ENCODE measurements at places on chromosomes 2 and 18.

- peak; percentile 82 for DNase-seq
Measured at GRCh38 chr2:39568561-39569006, 97.1 kb upstream of the TMEM178A start.

GRCh38 chr2:118425191-118425590, 336.9 kb downstream of the INSIG2 start:
- no peak for DNase-seq

- no peak for DNase-seq
Measured at GRCh38 chr2:66948234-66948633, 448.9 kb upstream of the ETAA1 start.

DNA sequence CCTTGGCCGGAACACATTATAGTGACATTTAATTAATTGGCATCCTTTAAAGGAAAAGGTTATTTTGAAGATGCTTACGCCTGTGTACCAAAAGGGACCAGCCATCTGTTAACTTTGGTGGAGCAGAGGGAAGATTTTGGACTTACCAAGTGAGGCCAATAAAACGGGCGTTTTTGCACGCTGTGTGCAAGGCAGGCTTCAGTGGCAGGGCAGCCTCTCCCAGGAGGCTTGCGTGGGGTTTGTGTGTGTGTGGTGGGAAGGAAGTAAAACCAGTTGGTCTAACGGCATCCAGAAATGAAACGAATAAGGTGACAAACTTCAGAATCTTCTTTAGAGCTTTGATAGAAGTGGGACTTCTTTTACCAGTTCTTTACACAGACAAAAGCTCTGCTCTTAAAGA, 191.7 kb downstream of the PRKCE start:
- no peak for DNase-seq

DNA sequence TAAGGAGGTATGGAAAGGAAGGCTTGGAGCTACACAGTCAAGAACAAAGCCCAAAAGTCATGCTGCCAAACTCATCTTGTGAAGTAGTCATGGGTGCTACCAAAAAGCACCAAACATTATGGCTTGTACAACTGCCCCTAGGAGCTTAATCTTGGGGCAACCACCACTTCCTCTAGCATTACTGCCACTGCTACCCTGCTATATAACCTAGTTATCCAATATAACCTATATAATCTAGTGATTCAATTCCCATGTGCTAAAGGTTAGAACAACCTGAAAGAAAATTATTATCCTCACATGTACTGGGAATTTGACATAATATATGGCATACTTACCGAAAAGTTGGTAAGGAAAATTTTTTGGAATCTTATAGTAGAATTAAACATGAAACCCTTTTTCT, 102.6 kb upstream of the RBBP8 start:
- DNase-seq, result no peak

GRCh38 chr2:37366773-37367172, 22.3 kb downstream of the QPCT start:
- DNase-seq, result no peak

DNA sequence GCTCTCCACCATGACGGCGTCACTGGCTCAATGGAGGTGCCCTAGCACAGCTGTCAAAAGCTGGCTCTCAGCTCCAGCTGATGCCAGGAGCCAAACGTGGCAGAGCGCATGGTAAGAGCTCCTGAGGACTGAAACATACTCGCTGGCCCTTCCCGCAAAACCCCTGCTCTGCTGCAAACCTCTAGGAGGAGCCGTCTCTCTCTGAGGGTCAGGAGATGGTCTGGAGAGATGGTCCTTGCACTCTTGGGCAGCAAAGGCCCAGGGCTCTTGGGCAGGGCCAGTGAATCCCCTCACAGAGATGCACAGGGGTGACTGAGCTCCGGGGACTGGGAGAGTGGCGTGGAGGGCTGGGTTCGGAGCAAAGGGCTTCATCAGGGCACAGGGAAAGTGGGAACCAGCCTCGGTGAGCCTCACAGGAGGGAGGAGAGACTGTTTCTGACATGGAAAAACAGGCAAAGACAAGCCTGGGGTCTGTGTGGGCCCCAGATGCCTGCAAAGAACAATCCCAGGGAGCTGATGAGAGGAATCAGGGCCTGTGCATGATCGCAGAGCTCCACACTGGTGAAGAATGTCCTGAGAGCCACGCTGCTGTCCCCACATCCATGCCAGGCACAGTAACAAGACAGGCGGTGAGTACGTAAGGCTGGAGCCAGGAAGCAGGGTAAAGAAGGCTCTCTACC, 17.2 kb downstream of the SNORC start:
- no peak for DNase-seq

DNA sequence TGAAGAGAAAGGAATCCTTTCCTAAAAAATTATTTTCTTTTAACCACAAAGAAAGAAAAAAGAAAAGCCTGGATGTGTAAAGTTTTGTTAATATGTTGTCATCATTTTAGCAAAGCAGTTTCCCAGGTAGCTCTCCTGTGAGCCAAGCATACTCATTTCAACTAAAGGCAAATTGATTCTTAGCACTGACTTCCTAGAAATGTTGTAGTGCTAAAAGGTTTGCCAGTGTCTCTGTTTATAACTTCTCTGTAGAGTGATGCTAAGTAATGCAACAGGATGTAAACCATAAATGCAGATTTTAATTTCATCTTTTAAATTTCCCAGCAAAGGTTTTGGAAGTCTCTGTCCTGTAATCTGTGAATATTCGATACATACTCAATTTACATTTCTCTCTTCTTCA, 10.2 kb downstream of the GATA6 start:
- DNase-seq, result no peak

- no peak for DNase-seq
Measured at GRCh38 chr2:10344105-10345066, 41.7 kb downstream of the HPCAL1 start.

DNA sequence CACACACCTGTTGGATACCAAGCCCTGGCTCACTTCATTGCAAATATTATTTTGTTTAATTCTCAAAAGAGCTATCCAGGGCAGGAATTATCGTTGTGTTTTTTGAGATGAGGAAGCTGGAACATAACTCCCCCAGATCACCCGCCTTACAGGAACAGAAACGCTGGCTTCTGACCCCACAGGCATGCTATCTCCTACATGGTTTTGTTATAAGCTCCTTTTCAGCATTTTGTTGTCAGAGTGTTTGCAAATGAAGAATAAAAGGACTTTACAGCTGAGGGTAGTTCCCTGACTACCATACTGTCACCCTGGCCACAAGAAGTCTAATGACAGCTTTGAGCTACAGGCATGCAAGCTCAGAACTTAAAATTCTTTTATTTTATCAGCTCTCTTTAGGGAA, 62.0 kb upstream of the MRPS9 start:
- DNase-seq, result no peak

DNA sequence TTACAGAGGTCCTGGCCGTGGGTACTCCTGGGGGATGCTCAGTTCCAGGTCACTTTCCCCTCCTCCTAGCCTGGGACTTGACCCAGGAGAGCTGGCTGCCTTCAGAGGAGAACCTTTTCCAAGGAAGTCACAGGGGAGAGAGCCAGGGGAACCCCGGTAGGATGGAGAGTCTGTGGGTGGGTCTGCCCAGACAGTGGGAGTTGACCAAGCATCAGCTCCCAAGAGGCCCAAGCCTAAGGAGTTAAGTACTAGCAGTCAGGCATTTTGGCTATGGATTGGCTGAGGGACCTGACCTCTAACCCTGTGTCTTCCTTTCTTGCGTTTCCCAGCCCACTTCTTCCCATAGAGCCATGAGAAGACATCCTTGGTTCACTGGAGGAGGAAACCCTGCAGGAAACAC, 48.8 kb upstream of the PLB1 start:
- DNase-seq, result no peak

GRCh38 chr18:13720847-13721246, 5.5 kb downstream of the FAM210A start:
- no peak for DNase-seq

DNA sequence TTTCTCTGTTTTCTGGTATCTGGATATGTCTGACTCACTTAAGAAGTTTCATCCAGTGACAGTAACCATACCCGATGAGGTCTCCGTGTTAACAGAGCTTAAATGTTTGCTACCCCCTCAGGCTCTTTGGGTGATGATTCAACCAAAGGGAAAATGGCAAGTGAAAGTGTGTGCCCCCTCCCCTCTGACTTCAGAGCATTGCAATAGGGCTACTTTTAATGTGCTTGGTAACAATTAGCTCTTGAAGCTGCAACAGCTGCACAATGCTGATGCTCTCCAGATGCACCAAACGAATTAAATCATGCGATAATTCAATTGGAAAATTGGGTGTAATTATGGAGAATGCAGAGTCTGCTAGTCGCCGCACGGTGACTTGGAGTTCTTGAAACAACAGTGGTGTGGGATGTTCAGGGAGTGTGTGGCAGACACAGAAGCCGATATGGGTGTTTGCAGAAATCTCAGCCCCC, 270.7 kb downstream of the ALK start:
- DNase-seq, result no peak

- no peak for DNase-seq
Measured at GRCh38 chr18:10374636-10375293, 79.7 kb upstream of the APCDD1 start.

- peak; percentile 44 for DNase-seq
Measured at GRCh38 chr2:215401896-215402379, 33.9 kb downstream of the FN1 start.

GRCh38 chr2:190099890-190100697, 37.6 kb upstream of the MSTN start:
- DNase-seq, result no peak

DNA sequence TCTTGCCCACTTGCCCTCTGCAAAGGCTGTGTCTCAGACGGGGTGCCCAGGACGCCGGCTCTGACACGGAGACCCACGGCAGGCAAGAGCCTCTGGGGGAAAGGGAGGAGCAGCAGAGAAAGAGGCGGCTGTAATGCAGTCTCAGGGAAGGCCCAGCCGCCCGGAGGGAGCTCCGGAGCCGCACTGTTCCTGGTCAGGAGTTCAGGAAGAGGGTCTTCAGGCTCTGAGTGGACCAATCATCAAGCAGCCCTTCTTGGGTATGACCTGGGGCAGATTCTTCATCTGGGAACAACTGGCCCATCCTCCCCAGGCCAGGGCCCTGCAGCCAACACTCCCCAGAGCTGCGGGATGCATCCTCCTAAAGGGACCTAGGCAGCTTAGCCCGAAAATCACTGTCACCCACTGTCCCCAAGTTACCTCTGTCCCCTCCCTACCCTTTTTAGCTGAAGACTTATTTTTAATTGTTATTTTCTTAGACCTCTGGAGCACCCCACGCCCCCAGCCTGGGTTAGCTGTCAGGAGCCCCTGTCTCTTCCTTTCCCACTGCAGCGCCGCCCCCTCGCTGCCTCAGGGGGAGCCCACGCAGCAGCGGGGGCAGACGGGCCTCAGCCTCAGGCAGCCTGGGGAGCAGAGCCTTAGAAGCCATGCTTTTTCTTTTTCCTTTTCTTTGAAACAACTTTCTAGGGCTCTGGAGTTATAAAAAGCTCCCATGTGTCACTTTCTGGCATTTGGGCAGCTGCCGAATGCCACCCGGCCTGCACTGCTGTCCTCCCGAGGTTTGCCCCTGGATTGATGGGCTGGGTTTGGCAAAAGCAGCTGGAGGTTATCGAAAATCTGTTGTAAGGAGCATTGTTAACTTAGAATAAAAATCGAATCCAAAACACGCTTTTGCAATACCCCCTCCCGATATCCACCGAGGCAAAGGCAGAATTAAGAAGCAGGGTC, 644 bp upstream of the NEU2 start:
- no peak for DNase-seq

DNA sequence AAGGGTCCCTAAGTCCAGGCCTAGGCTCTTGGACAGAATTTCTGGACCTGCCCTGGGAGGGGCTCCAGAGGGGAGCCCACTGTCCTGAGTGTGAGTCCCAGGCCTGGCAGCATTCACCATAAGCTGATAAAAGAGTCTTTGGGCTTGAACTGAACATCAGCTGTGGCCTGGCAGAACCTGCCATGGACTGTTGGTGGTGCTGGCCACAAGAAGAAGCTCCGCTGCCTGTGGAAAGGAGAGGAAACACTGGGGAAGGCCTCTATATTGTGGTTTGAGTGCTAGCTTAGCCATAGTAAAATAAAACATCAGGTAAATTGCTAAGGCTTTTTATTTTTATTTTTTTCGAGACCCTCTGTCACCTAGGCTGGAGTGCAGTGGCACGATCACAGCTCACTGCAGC, 20.9 kb upstream of the BAZ2B start:
- no peak for DNase-seq

- no peak for DNase-seq
Measured at GRCh38 chr2:223055140-223055539, 3.1 kb downstream of the KCNE4 start.

- DNase-seq, result no peak
Measured at GRCh38 chr2:58535182-58535581, 294.1 kb upstream of the FANCL start.

DNA sequence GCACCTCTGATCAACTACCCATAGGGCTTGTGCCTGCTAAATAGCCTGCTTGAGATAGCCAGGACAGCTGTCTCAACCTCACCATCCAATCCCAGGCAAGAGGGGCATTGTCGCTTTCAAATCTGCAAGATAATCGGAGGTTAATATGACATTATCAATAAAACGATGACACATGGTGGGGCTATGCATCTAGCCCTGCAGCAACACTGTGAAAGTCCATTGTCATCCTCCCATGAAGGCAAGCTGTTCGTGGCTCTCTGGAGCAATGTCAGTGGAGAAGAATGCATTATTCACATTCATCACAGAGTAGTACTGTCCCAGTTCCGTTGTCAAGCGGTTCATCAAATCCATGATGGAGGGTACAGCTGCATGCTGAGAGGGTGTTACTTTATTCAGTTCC, 18.9 kb upstream of the KLHL23 start:
- no peak for DNase-seq

- DNase-seq, result no peak
Measured at GRCh38 chr18:45854036-45854586, 28.6 kb downstream of the SIGLEC15 start.

DNA sequence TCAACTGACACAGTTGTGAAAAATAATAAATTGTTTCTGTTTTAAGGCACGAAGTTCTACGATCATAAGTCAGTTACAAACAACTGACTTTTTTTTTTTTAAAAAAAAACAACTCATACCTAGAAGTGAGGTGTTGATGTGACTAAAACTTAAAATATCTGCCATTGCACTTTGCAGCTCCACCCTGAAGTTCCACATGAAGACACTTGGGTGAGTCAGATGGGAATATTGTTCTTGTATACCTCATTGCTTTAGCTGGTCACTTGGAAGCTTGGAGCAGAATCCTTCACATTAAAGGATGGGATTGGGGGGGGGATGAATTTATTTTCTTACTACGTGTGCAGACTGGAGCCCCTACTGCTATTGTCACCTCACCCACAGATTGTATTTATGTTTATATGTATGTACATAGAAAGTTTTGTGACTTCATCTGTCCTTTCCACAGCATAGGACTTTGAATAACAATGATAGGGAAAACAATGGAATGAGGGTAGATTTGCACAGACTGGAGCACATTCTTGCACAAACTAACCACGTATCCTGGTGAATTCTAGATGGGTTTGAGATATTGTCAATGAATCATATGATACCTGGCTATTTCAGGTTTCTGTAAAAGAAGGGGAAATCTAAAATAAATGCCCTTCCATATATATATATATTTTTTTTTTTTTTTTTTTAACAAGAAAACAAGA, 57.9 kb upstream of the ARHGAP15 start:
- no peak for DNase-seq

GRCh38 chr2:15159751-15160177, 401.4 kb downstream of the NBAS start:
- DNase-seq, result peak; percentile 53

- DNase-seq, result no peak
Measured at GRCh38 chr2:201366146-201366545, 9.0 kb upstream of the FLACC1 start.

- no peak for DNase-seq
Measured at GRCh38 chr2:146597291-146597690, 1247.5 kb upstream of the ACVR2A start.

All from GM03348 (cell line).